ENCODE measurements at places on chromosomes 13 and 19.

- no peak for DNase-seq
Observed at GRCh38 chr13:97535614-97536013, 101.6 kb downstream of the RAP2A start.

DNA sequence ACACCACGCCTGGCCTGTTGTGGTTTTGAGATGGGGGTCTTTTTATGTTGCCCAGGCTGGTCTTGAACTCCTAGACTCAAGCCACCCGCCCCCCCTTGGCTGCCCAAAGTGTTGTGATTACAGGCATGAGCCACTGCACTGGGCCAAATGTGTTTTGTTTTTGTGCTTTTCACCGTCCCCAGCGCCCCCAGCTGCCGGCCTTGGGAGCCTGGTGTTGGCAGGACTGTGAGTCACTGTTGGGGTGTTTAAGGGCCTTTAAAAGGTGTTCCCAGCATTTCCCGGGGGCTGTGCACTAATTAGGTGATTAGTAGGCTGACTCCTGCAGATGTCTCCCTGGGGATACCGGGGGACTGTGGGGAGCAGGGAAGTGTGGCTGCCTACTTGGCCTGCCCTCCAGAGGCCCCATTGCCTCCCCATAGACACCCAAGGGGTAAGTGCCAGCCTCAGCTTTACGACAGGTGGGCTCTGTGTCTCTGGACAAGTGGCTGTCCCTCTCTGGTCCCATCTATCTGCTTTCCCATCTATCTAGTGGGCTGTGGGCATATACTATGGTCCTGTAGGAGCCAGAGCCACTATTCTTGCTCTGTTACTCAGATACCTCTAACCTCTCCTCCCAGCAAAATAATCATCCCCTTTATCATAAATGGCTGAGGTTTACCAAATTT lies 11.8 kb upstream of the TLE5 start:
- peak; percentile 24 for DNase-seq

- DNase-seq = no peak
Observed at GRCh38 chr19:5955636-5955935, 22.4 kb downstream of the RANBP3 start.

- DNase-seq = no peak
Observed at GRCh38 chr19:8688930-8689329, 9.7 kb downstream of the ACTL9 start.

GRCh38 chr19:50820086-50820485 lies 3.5 kb downstream of the KLK1 start:
- DNase-seq = no peak

- DNase-seq = no peak
Observed at GRCh38 chr19:50204811-50205675, 1.6 kb downstream of the MYH14 start.

GRCh38 chr19:49421039-49421877 lies 2.0 kb downstream of the PTH2 start:
- DNase-seq = peak; percentile 41

GRCh38 chr13:76991432-76991795 lies 467 bp upstream of the CLN5 start:
- DNase-seq = peak; percentile 75

- DNase-seq = no peak
Observed at GRCh38 chr13:59631271-59631670, 532.5 kb downstream of the DIAPH3 start.

DNA sequence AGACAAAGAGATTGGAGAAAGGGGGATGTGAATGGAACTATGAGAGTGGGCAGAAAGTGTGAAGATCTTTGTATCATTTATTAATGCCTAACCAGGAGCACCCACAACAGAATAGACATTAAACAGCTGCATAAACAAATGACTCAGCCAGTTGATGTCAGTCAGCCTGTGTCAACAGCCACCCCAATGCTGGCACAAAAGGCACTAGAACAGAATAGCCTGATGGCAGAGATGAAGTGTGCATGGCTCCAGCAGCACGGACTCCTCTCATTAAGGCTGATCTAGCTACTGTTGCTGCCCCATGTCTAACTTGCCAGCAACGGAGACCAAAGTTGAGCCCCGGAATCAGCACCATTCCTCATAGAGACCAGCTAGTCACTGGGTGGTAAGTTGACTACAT lies 7.8 kb downstream of the CPB2 start:
- no peak for DNase-seq

GRCh38 chr19:48866692-48867091 lies 1.7 kb downstream of the PLEKHA4 start:
- no peak for DNase-seq

DNA sequence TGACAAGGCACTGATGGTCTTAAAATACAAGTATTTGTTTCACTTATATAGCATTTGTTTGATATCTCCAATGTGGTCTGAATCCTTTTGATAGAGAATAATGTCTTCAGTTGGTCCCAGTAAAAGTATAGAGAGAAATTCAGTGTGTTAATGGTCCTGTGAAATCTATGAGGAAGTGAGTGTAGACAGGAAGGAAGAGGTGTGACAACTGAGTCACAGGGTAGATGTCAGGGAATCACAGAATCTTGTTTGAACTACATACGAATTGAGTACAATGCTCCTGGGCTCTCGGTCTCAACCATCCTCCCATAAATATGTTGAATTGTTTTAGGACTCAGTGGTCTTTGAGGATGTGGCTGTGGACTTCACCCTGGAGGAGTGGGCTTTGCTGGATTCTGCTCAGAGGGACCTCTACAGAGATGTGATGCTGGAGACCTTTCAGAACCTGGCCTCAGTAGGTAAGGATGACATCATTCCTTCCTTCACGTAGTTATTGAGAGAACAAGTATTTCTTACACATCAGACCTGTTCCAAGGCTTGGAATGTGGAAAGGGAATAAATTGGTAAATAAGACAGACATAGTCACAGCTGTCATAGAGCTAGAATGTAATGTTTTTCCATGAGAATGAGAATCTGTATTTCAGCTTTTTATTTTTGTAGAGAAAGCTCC lies 9.1 kb downstream of the ZNF555 start:
- peak; percentile 47 for DNase-seq

GRCh38 chr19:48239120-48239519 lies 16.6 kb downstream of the CARD8 start:
- DNase-seq = no peak

- DNase-seq = no peak
Observed at GRCh38 chr19:55538132-55538531, 1.2 kb upstream of the SBK2 start.

- no peak for DNase-seq
Observed at GRCh38 chr19:46347985-46348384, 1.1 kb downstream of the PPP5C start.

GRCh38 chr13:43933378-43933777 lies 53.7 kb downstream of the LACC1 start:
- DNase-seq = no peak

DNA sequence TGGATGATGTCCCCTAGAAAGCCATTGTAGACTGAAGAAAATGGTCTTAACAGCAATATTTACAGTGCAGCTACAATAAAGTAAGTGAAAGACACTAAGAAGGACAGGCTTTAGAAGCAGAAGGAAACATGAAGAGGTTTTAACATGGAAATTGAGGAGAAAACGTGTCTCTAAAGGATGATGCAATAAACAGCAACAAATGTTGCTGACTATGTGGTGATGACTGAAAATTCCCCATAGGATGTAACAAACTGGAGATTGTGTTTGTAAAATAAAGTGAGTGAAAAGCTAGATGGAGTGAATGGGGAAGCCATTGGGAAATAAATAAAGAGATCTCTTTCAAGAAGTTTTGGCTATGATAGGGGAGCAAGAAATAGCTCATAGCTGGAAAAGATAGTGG lies 186.7 kb upstream of the IPO5 start:
- DNase-seq = no peak

GRCh38 chr13:93655154-93655553 lies 428.5 kb downstream of the GPC6 start:
- no peak for DNase-seq

DNA sequence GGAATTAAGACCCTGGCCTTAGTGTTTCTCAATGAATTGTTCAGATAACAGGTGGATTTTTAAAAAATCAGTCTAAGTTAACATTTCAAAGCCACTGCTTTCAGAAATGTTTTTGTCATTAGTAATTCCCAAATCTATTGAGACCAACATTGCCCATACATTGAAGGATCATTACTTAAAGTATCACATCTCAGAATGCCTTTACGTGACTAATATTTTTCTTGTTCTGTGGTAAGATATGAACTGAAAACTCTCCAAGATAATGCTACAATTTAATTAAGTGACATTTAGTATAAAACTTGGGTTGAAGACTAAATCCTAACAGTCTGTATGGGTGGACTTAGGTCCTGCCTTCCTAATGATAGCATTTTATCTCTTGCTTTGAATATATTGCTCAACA lies 59.4 kb upstream of the POSTN start:
- DNase-seq = no peak

GRCh38 chr19:50695251-50696093 lies 24.1 kb downstream of the SHANK1 start:
- DNase-seq = peak; percentile 23

DNA sequence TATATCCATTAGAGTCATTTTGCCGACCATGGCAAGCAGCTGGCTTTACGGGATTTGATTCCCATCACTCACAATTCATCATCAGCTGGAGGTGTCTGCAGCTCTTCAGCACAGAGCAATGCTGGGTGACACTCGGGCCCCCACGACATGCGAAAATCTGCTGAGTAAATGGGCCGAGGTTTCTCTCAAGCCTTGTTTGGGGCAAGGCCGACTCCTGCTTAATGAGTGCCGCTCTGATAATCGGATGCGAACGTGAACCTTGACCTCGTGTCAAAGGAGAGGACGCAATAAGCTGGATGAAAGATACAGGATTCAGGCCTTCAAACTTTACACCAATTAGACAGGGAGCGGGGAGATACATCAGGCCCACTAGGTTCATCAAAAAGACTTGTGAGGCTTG lies 65.2 kb downstream of the GGACT start:
- no peak for DNase-seq

DNA sequence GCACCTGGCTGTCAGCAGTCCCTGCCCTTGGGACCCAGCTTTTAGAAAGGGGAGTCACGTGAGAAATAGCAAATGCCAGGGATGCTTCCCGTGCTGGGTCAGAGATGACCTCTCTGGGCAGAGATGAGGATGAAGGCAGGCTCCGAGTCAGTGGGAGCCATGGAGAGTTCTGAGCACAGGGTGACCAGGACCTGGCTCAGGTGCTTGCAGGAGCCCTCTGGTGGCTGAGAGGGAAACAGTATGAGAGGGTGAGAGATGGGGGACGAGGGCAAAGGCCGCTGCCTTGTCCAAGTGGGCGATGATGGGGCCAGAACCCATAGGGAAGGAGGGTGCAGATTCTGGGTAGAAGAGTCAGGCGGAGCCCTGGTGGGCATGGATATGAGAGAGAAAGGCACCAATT lies 15.8 kb downstream of the TMED1 start:
- peak; percentile 22 for DNase-seq

GRCh38 chr19:35449359-35450043 lies 1.4 kb downstream of the FFAR2 start:
- no peak for DNase-seq

GRCh38 chr13:113605461-113605860 lies 20.9 kb downstream of the TFDP1 start:
- DNase-seq = no peak

DNA sequence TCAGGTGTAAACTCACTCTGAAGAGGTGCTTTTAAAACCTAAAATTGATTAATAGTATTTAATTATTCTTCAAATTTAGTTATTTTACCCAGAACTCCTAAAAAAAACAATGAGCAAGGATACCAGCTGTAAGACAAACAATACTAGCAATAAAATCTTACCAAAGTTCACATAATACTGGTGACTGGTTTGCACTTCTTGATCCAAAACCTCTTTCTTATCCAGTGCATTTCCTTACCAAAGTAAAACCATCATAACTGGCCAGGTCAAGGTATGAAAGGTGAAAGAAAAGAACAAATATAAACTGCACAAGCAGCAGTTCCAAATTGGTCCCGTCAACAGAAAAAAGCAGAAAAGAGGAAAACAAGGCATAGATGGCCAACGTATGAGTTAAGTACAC lies 62.7 kb downstream of the PSPC1 start:
- no peak for DNase-seq

DNA sequence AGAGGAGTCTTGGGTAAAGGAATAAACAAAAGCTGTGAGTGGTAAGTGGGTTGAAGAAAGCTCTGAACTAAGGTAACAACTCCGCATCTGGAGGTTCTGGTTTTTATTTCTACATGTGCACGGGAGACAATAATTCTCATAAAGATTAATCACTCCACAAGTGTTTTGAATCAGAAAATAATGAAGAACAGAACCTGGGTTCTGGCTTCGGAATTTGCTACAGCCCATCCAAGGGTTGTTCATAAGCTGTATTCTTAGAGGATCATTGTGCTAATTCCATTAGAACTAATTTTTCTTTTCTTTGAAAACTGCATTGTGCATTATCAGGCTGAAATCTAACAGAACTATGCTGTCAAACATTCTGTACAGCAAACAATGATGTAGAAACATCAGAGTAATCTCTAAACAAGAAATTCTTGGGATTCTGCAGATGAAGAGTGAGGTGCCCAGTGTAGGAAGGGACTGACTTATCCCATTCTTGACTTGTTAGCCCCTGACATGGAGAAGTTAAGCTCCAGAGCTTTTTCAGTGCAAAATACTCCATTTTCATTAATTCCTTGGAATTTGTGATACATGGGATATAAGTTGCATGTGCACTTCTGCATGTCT lies 368.2 kb downstream of the COG6 start:
- no peak for DNase-seq

- DNase-seq = no peak
Observed at GRCh38 chr13:43935878-43936277, 56.2 kb downstream of the LACC1 start.

DNA sequence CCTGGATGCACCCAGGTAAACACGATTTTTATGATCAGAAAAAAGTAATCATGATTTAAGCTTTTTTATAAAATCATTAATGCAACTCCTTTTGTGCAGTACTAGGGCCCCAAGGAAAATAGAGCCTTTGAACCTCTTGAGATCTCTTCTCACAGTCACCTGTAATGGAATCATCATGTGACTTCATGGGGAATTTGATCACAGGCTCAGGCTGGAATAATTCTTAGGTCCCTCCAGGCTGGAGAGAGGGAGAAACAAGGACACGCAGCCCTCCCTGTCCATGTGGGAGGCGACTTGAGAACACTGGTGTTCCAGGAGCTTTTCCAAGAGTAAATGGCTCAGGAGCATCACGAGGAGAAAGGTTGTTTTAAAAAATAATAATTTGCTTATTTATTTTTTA lies 156.1 kb downstream of the NUFIP1 start:
- DNase-seq = no peak

- DNase-seq = no peak
Observed at GRCh38 chr19:41945135-41945766, 13.9 kb downstream of the RABAC1 start.

DNA sequence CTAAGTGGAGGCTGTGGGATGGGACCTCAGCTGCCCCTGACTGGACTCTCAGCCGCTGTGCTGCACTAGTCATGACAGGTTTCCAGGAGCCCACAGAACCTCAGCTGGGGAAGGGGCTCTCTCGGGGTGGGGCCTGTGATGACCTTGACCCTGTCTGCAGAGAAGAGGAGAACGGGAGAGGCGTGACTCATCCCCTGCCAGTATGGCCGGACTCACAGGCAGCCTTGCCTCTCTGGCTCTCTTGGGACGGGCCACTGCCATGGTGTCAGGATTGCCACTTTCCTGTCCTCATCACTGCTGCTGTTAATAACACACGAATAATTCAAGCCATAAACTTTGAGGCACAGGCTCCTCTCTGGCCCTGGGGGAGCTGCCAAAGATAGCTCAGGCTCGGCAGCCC lies 295.3 kb downstream of the UQCRFS1 start:
- DNase-seq = no peak
